Ascending aorta (tissue), 2 donors: ENCODE measurements at places on chromosomes 1 and 21. TPM values are rescaled to one million over a fixed set of nuclear protein-coding genes. Genes with fewer than 3 reads are reported as not detected.

- H3K4me1 ChIP-seq: no peaks in the 10 kb centered on the region
- H3K4me3 ChIP-seq: no peak overlapping the region
- H3K27me3 ChIP-seq: no peaks in the 10 kb centered on the region
- no peaks in the 10 kb centered on the region for H3K36me3 ChIP-seq
- no peak for DNase-seq
These were observed 68.9 kb downstream of the NMNAT2 start for GRCh38 chr1:183349201-183349711.

Gene USP48
- 41.3 TPM for total RNA-seq

Gene LCE1A
- total RNA-seq: not detected

Gene LIPI
- not detected for total RNA-seq

- H3K27ac ChIP-seq: no peak overlapping the region
- H3K36me3 ChIP-seq: no peaks in the 10 kb centered on the region
These were observed 10.9 kb downstream of the LRRC71 start for GRCh38 chr1:156931211-156931952.

GRCh38 chr21:45979651-45980050 is 1.9 kb upstream of the COL6A1 start:
- H3K4me3 ChIP-seq: no peak overlapping the region
- peak; percentile 63 for DNase-seq
- H3K27me3 ChIP-seq: no peaks in the 10 kb centered on the region
- peaks cover 7% of the 10 kb centered on the region for H3K36me3 ChIP-seq

GRCh38 chr21:23452384-23453083 is 2154.7 kb downstream of the MRPL39 start:
- H3K36me3 ChIP-seq: no peaks in the 10 kb centered on the region
- no peaks in the 10 kb centered on the region for H3K27me3 ChIP-seq
- no peak for DNase-seq
- H3K27ac ChIP-seq: no peak overlapping the region
- no peaks in the 10 kb centered on the region for H3K4me1 ChIP-seq
- no peak overlapping the region for H3K4me3 ChIP-seq

Gene CR1
- total RNA-seq: 8.4 TPM

- no peaks in the 10 kb centered on the region for H3K36me3 ChIP-seq
- peak overlapping the region; percentile 58 for H3K27ac ChIP-seq
- peak overlapping the region; percentile 49 for H3K4me3 ChIP-seq
- DNase-seq: peak; percentile 79
These were observed 22.6 kb downstream of the ETNK2 start for GRCh38 chr1:204128964-204129896.

GRCh38 chr1:1517973-1518620 is 6.1 kb downstream of the ATAD3A start:
- no peak overlapping the region for H3K27ac ChIP-seq
- no peaks in the 10 kb centered on the region for H3K4me1 ChIP-seq
- peaks cover 33% of the 10 kb centered on the region for H3K36me3 ChIP-seq

DNA sequence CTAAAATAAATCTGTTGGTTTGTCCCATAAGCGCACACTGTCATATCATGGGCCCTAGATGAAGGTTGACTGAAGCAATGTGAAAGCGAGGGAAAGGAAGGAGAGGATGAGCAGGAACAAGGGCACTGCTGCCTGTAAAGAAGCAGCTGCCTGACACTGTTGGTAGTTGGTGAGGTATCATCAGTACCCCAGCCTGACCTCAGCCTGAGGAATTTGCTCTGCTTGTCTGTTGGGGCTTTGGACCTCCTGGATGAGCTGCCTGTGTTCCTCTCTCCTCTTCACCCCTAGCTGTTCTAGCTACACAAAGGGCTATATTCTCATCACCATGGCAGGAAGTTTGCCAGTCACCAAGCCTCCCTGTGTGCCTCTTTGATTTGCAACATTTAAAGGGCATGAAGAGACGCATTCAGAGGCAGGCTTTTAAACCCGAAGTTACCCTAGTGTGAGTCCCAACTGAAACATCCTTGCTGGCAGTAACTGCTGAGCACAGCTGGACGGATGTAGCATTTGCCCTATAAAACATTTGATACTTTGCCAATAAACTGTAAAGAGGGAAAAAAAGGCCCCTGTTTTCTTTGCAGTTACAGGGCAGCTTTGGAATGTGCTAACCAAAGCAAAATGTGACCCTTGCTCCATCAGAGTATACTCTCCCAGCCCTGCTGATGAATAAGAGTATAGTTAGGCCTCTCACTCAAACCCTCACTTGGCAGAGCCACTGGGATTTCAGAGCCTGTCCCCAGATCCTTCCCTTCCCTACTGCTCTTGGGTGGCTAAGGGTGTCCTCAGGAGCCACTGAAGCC is 22.2 kb upstream of the SPATA6 start:
- H3K36me3 ChIP-seq: no peaks in the 10 kb centered on the region
- no peaks in the 10 kb centered on the region for H3K4me1 ChIP-seq
- no peaks in the 10 kb centered on the region for H3K27me3 ChIP-seq
- H3K4me3 ChIP-seq: no peak overlapping the region
- no peak for DNase-seq

Gene IL12RB2
- not detected for total RNA-seq

DNA sequence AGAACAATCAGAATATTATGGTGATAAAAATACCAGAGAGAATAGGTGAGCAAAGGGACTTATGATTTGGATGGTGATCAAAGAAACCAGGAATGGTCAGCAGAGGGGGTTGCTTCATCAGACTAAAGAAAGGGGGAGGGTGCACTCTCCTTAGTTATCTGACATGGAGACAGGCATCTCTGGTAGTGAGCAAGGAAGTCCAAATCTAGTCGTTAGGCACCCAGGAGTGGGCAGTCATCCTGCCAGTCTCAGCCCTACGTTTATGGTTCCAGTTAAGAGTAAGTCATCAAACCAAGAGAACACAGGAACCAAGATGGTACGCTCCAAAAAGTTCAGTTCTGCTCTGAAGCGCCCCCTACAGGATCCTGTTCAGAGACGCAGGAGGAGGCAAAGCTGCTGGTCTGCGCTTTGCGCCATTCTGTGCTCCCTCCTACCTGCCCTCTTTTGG is 28.6 kb downstream of the EBNA1BP2 start:
- DNase-seq: no peak
- no peaks in the 10 kb centered on the region for H3K4me1 ChIP-seq
- no peaks in the 10 kb centered on the region for H3K27me3 ChIP-seq
- no peaks in the 10 kb centered on the region for H3K36me3 ChIP-seq
- no peak overlapping the region for H3K27ac ChIP-seq
- no peak overlapping the region for H3K4me3 ChIP-seq

Gene PGLYRP3
- total RNA-seq: not detected

DNA sequence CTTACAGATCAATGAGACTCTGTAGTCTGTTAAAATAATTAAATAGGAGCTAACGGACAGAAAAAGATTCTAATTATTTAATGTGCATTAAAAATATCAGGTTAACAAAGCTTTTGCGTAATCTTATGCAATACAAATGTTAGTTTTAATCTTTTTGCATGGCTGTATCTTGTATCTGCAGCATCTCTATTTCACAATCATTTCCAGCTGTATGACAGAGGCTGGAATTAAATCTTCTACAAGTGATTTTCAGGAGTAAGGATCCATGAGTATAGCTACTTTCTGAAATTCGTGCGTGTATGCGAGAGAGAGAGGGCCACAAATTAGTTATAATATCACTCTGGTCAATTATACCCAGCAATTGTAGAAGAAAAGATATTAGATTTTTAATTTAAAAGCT is 1446.8 kb downstream of the NCAM2 start:
- H3K36me3 ChIP-seq: no peaks in the 10 kb centered on the region
- H3K4me3 ChIP-seq: no peak overlapping the region
- no peak overlapping the region for H3K27ac ChIP-seq
- no peaks in the 10 kb centered on the region for H3K27me3 ChIP-seq

DNA sequence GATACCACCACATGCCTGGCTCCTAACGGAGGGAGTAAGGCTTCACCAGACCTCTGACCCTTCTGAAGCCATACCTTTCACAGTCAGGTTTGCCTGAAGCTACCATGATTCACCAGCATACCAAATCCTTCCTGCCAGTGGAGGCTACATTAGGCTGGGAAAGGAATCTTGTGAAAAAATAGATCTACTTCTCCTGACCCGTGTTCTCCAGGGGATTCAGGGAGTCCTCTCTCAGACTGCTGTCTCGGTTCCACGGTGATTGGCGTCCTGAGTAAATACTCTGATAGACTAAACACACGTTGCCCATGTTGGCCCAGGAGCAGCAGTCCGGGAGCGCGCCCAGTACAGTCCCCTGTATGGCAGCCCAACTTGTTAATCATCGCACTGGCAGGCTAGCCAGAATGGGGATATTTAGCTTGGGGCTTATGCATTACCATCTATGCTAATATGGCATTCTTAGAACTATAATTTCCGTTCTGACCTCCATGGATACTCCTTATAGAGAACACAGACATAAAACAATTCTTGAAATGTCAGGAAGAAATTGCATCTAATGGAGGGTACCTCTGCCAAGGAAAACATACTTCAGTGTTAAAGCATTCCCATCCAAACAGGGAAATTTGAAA is 173.2 kb downstream of the ROR1 start:
- peak; percentile 93 for DNase-seq
- H3K4me3 ChIP-seq: no peak overlapping the region
- H3K27ac ChIP-seq: peak overlapping the region; percentile 93
- H3K4me1 ChIP-seq: peaks cover 12% of the 10 kb centered on the region
- H3K36me3 ChIP-seq: no peaks in the 10 kb centered on the region

GRCh38 chr21:26513212-26513611 is 59.9 kb downstream of the CYYR1 start:
- H3K27me3 ChIP-seq: no peaks in the 10 kb centered on the region
- no peak overlapping the region for H3K4me3 ChIP-seq
- no peak overlapping the region for H3K27ac ChIP-seq
- H3K36me3 ChIP-seq: no peaks in the 10 kb centered on the region
- DNase-seq: peak; percentile 69

DNA sequence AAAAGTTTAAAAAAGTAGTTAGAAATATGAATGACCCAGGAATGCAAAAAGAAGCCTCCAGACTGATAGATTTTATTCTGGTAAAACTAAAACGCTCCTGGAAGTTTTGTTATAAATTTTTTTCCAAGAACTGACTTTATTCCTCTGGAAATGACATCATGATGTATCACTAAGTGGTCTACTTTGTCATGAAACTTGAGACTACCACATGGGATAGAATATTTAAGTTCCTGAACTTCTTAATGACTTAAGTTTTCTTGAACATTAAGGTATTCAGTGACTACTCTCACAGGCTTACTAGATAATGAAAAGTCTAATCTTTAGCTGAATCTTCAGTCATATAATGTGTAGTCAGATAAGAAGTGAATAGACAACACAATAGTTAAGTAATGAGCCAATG is 842.2 kb downstream of the USP25 start:
- H3K27me3 ChIP-seq: no peaks in the 10 kb centered on the region
- H3K27ac ChIP-seq: no peak overlapping the region
- no peaks in the 10 kb centered on the region for H3K4me1 ChIP-seq
- H3K36me3 ChIP-seq: no peaks in the 10 kb centered on the region
- H3K4me3 ChIP-seq: no peak overlapping the region

Gene MRPS6
- 17.8 TPM for total RNA-seq
